RWPE2 (cell line): ENCODE measurements at places on chromosomes 12 and 14.

GRCh38 chr14:36664322-36665193, 2.9 kb downstream of the PAX9 start:
- no peak for DNase-seq

- DNase-seq, result no peak
Measured at GRCh38 chr12:130862161-130862560, 9.7 kb upstream of the RAN start.

DNA sequence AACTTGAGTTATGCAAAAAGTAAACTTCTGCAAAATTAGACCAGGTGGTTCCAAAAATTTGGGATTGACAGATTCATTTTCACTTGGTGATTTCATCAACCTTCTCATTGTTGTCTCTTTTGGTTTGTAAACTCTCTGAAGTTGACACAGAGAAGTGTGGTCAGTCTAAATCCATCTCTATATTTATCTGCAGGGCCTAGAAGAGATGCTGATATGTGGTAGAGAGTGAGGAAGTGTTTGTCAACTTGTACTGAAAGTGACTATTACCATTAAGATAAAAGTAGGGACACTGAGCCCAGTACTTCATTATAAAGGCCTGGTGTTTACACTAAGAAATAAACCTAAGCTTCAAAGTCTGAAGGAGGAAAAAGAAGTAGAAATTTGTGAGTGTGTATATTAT, 73.7 kb downstream of the RMST start:
- no peak for DNase-seq

DNA sequence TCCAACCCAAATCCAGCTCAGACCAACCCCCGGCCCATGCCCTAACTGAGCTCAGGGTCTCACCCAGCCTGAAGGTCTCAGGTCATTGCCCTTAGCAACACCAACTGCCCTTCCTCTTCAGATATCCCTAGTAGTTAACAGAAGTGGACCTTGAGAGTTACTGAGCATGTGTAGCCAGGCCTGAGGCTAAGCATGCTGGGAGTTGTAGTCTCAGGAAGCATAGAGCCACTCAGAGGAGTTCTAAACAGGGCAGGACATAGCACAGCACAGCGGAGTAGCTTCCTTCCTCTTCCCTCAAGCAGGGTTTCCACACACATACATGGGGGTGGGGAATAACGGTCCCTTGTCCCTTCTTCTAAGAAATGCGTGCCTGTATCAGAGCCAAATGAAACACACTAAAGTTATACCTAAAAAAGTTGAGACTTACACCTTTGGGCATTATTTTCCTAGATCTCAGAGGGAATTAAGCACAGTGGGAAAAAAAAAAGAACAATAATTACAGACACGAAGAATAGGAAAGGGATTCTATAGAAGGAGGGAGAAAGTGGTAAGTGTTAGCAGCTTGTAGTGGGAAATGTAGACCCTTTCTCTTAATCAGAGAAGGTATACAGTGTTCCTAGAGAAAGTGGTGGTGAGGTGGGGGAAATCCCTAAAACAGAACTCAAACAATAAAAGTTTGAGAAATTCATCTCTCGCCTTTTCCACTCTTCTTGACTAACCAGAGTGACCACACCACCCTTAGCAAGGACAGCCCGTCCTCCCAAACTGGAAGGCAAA, 4.4 kb downstream of the KMT2D start:
- no peak for DNase-seq

DNA sequence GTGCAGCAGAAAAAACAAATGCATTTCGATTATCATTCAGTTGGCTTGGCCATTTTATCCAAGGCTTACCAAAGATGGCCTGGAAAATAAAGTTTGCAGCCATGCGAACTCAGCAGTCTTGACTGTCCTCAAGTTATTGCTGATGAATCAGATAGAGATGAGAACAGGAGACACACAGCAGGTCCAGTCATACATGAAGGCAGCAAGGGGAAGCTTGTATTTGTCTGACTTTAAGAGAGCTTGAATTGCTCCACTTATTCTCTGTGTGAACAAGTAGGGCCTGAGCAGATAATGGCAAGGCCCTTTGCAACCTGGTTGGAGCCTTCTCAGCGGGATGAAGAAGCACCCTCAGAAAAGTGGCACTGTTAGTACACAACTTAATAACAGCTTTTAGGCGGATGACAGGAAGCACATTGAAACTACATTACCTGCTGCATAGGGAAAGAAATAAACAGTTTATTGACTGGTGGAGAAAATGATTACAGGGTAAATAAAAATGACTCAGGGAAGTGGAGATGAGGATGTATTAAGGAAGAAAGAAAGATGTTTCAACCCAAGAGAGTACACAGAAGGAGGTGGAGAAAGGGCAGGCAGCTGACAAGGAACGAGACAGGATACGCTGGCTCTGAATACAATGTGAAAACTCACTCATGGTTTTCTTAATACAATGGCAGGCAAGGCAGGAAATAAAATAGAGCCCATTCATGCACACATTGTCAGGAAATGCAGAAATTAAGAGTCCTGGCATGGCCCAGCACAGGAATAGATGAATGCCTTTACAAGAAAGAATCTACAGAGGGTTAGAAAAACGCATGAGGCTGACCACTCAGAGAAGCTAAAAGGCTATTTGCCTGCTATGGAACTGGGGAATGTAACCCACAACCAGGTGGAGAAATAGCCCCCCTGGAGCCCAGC, 128.4 kb downstream of the GALC start:
- no peak for DNase-seq

- DNase-seq, result no peak
Measured at GRCh38 chr12:95326445-95326844, 108.8 kb downstream of the VEZT start.

GRCh38 chr14:74843653-74844052, 32.3 kb downstream of the PROX2 start:
- DNase-seq, result no peak
